ENCODE measurements at places on chromosomes 11 and 22. TPM values are rescaled to one million over a fixed set of nuclear protein-coding genes. Genes with fewer than 3 reads are reported as not detected.

THY1 gene
- 1.0 TPM for total RNA-seq

OR10A2 gene
- total RNA-seq = not detected

UBQLN3 gene
- not detected for total RNA-seq

CLTCL1 gene
- 20.6 TPM for total RNA-seq

TALDO1 gene
- total RNA-seq = 84.7 TPM

Measured in right cardiac atrium (tissue), 5 donors.